Psoas muscle (tissue), 8 donors: ENCODE measurements at places on chromosomes 4 and X. TPM values are rescaled to one million over a fixed set of nuclear protein-coding genes. Genes with fewer than 3 reads are reported as not detected.

The PAQR3 gene
- 6.1 TPM for total RNA-seq

The ASMT gene
- not detected for total RNA-seq

The AWAT2 gene
- not detected for total RNA-seq

The HSFX2 gene
- not detected for total RNA-seq

The CFAP99 gene
- total RNA-seq, result not detected

The NPY2R gene
- total RNA-seq, result not detected

The AP1S2 gene
- total RNA-seq, result 80.4 TPM

The KIF4A gene
- total RNA-seq, result 0.15 TPM

The SPANXA1 gene
- total RNA-seq, result not detected

The HDAC6 gene
- 44.4 TPM for total RNA-seq

The SOX3 gene
- total RNA-seq, result not detected

The ATP2B3 gene
- not detected for total RNA-seq

The TCEAL9 gene
- total RNA-seq, result 5.4 TPM

The UGT2B15 gene
- total RNA-seq, result not detected

The IL1RAPL1 gene
- 0.21 TPM for total RNA-seq

The CXCL9 gene
- total RNA-seq, result 0.44 TPM

The VAMP7 gene
- total RNA-seq, result 28.3 TPM

The XG gene
- total RNA-seq, result 3.5 TPM
